ENCODE measurements at places on chromosomes 16 and 17.

DNA sequence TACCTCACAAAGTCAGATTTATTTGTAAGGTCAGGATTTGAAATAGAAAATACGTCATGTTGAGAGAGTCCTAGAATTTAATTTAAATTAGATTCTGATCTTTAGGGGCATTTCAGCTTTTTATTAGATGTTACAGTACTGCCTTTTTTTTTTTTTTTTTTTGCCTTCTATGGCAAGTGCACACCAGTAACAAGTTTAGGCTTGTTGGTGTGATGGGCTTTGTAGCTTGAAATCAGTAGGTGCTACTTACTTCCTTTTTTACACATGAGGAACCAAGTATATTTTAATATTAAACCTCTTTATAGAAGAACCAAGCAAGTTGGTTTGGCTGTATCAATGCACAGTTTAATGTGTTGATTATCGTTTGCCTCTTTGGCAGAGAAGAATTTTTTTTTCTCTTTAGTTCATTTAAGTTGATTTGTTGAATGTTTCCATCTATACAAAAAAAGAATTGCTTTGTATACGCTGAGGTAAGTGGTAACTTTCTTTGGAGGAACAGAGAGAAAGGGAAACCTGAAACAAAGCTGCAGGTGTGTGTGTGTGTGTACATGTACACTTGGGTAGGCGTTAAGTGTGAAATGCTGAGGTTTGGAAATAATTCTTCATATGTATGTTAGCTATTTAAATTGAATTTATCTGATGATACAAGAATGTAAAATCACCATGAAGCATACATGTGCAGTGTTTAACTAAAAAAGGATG lies 15.7 kb downstream of the RBL2 start:
- no peak for DNase-seq

- no peak for DNase-seq
Observed at GRCh38 chr17:4009186-4009785, 45.0 kb upstream of the ATP2A3 start.

- peak; percentile 11 for DNase-seq
Observed at GRCh38 chr16:81315271-81316175, 761 bp downstream of the GAN start.

DNA sequence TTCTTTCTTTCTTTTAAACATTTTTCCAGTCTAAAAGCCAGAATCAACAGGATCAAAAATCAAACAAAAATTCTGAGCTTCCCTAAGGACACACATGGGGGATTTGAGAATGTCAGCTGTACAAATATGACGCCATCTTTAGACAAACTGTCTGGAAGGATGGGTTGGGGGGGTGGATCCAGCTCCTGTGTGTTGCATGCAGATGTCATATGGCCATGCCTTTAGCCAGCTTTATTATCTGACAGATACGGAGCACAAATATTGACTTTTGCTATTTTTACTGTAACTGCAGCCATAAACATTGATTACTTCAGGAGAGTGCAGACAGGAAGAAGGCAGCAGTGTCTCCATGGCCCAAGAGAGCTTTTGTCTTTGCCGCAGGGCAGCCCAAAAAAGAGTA lies 279.4 kb upstream of the ELAC2 start:
- no peak for DNase-seq

DNA sequence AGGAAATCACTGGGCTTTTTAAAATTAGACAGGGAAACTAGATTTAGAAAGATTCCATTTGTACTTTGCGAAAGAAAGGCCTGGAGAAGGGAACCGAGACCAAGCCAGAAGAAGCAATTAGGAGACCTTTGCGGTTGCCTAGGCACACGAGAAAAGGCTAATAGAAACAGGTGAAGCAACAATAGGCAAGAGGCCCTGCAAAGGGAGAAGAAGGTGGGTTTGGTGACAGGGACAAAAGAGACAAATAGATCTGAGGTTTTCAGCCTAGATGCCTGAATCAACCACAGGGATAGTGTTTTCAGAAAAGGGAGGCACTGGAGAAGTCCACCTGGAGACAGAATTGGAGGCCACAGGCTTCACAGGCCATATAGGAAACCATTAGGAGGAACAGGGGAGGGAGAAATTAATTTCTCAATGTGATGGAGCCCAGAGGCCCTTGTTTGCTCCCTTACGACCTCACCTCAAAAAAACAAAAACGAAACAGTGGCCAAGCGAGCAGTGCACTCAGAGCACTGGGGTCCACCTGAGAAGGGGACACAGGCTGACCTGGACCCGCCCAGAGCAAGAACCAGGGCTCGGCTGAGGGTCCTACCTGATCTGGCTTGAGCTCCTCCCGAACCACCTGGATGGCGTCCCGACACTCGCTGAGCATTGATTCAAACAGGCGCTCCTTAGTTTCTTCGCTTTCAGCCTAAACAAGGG lies 22.3 kb downstream of the SRP68 start:
- DNase-seq = no peak

Measured in dermis microvascular lymphatic vessel endothelial cell (primary cell).